ENCODE measurements at places on chromosomes 6 and 20.

DNA sequence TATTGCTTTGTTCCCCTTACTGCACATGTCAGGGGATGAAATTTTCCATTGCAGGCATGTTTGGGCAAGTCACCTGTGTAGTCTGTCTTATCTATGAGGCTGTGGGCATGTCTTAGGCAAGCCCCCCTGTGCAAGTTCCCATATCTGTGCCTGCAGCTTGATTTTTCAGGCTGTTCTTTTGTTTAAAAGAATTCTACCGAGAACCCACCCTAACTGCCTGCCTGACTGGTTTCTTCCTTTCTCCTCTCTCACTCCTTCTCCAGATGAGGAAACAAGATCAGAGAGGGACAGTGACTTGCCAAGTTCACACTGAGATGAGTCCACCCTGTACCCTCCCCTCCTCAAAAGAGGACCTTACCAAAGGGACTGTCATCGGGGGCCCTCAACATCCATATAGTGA lies 11.0 kb downstream of the TREML2 start:
- DNase-seq, result no peak

- no peak for DNase-seq
Measured at GRCh38 chr6:15280028-15280427, 34.2 kb downstream of the JARID2 start.

DNA sequence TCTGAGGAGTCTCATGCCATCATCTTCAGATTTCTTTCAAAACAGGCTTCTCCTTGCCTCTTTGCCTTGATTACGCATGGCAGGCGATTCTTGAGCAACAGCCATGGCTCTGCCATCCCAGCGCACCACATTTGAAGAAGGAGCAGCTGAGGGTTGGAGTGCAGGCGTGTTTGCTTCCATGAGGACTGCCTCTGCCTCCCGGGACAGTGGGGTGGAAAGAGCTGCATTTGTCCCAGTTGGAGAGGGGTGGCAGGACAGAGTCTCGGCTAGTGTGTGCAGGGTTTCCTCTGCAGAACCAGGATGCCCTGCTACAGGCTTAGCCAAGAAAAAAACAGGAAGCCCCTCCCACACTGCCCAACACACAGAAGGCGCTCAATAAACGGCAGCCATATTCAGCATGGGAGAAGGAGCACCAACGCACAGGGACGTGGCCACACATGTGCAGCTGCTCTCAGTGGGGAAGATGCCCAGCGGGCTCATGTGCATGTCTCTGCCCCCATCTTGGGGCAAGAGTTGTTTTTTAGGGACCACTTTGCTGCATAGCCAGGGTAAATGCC lies 36.6 kb downstream of the IRF4 start:
- no peak for DNase-seq

- DNase-seq, result no peak
Measured at GRCh38 chr6:159753081-159753872, 8.6 kb upstream of the ACAT2 start.

DNA sequence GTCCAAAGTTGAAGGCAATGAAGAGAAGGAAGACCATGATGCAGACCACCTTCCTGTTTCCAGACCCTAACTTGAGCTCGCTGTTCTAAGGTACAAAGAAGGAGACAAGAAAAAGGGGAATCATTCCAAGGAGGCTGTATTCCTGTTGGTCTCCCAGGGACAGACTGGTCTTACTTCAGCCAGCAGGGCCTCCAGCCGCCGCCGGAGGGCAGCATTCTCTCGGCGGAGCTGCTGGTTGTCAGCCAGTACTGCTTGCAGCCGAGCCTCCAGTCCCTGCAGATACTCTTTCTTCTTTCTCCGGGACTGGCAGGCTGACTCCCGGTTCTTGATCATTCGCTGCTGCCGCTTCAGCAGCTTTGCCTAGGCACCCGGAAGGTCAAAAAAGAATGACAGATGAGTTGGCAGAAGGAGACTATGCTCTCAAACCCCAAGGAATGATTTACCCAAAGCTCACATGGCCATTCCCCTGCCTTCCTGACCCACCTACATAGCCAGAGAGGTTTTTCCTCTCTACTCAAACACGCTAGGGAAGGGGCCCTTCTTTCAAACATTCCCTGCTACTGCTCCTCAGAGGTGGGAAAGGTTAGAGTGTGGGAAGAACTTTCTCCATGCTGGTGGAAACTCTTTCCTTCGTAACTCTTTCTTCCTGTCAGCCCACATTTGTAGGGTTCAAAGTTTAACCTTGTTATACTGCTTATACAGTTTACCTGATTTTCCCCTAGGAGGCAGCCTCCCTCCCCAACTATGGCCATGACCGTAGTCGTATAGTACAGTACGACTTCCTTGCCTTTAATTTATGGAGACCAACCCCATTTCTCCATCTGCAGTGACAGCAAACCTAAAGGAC lies 9.0 kb downstream of the ATF6B start:
- peak; percentile 40 for DNase-seq

DNA sequence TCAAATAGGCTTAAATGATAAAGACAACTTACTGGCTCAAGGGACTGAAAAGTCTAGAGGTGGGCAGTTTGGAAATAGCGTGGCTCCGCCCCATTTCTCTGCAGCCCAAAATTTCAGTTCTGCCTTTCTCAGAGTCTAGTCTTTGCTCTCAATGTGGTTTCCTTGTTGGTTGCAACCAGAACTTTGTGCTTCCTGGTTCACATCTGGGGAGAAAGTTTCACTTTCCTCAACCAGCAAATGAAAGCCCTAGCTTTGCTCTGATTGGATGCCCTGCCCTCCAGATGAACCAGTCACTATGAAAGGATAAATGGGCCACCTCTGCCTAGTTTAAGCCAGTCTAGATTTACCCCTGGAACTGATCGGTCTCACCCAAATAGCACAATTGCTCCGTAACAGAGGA lies 14.9 kb downstream of the SYCP2L start:
- DNase-seq, result no peak

- no peak for DNase-seq
Measured at GRCh38 chr6:21246075-21246474, 347.5 kb upstream of the SOX4 start.

GRCh38 chr6:146297815-146298214 lies 245.8 kb upstream of the RAB32 start:
- DNase-seq, result no peak

DNA sequence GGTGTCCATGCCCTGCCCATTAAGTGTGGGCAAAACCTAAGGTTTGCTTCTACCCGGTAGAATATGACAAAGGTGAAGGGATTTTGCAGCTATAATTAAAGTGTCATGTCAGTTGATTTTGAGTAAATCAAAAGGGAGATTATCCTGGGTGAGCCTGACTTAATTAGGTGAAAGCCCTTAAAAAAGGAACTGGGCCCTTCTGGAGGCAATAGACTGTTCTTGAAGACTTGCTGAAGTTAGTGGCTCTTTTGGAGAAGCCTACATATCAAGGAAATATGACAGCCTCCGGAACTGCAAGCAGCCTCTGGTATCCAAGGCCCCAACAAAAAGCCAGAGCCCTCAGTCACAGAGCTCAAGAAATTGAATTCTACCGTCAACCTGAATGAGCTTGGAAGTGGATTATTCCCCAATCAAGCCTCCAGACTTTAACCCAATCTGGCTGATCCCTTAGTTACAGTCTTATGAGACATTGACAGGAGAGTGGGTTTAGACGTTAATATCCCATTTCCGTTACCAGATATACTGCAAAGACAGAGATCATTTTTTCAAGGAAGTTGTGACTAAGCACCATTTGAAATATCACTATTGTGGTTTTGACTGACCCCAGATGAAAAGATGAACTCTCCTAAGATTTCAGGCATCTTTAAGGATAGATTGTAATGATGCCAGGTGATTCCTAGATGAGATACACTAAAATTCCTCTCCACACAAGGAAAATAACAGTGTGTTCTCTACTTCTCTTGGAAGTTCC lies 303.4 kb downstream of the PLCB1 start:
- no peak for DNase-seq

GRCh38 chr6:31272836-31273626 lies 1.1 kb upstream of the HLA-C start:
- peak; percentile 17 for DNase-seq

DNA sequence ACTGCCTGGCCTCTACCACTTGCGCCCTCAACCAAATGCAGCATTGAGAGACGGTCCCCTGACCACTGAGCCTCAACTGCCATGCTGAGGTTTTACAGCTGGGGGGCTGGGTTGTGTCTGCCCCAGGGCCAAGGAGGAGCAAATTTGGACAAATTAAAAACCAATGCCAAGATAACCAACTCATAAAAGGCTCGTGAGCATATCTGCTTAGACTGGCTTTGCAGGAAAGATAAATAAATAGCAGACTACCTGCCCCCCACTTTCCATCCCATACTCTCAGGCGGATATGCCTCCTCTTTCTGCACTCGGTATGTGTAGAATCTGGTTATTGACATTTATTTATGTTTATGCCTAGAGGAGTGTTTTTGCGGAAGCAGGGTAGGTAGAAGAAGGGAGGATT lies 76.8 kb downstream of the ZDHHC14 start:
- DNase-seq, result no peak

DNA sequence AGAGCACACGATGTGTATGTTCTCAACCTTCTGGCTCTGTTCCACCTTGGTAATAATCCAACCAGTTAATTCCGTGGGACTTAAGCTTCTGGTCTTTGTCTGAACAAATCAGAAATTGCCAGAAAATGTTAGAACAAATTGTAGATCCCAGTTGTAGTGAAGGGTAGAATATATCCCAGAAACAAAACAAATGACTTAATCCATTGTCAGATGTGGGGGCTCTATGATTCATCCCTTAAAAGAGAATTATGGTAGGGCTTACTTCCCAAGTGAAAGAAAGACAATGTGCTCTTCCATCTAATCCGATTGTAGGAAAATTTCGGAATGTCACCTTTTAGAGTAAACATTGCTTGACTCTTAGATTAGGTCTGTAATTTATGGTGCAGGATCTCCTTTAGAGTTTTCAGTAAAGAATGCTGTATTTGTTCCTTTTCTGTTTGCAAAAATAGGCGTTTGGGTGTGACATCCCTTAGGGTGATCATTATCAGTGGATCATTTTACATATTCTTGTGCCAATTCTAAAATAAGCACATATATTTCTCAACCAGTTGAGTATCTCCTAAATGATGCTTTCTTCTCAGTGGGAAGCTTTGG lies 234.5 kb upstream of the ZNF217 start:
- no peak for DNase-seq

All from activated naive CD4-positive, alpha-beta T cell (primary cell).